ENCODE measurements at places on chromosomes 1 and 21.

DNA sequence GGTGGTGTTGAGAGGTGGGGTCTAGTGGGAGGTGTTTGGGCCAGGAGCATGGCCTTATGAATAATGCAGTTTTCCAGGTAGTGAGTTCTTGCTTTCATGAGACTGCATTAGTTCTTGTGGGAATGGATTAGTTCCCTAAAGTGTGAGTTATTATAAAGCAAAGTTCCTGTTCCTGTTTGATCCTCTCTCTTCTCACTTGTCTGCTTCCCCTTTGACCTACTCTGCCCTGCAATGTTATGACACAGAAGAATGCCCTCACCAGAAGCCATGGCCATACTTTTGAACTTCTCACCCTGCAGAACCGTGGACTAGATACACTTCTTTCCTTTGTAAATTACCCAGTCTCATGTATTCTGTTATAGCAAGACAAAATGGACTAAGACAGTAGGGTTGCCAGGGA lies 53.6 kb downstream of the MAP3K7CL start:
- no peak for DNase-seq

GRCh38 chr21:29501451-29501850 lies 202.7 kb downstream of the BACH1 start:
- no peak for DNase-seq

GRCh38 chr1:47992720-47993415 lies 4.3 kb downstream of the TRABD2B start:
- no peak for DNase-seq

DNA sequence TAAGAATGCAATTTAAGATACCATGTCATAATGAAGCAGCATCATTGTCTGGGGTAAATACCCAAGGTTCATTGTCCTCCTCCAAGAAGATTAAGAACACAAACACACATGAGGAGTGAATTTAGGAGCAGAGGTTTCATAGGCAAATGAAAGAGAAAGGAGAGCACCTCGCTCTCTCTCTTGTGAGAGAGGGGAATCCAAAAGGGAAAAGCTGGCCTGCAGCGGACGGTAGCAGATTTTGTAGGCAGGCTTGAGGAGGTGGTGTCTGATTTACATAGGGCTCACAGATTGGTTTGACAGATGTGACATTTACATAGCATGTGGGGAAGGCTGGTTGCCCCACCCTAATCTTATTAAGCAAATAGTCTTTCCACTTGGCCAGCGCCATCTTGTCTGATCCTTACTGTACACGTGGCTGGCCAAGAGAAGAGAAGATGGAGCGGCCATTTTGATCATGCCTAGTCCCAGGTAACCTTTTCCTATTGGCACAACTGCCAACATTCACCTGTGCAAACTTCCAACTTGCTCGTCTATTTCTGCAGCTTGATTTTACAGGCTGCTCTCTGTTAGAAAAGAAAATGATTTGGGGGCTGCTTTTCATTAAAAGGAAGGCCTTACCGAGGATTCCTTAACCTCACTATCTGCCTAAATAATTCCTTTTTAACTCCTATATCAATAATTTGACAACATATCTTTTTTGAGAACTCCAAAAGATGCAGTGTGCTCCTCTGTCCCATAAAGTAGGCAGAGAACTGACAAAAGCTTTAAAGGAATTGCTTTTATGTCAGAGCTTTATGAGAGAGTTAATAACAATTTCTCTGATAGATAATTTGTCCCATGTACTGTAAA lies 16.0 kb upstream of the LRRC7 start:
- no peak for DNase-seq

GRCh38 chr1:226541231-226541630 lies 7.3 kb upstream of the STUM start:
- DNase-seq, result no peak
